ENCODE measurements at places on chromosomes 4 and X.

DNA sequence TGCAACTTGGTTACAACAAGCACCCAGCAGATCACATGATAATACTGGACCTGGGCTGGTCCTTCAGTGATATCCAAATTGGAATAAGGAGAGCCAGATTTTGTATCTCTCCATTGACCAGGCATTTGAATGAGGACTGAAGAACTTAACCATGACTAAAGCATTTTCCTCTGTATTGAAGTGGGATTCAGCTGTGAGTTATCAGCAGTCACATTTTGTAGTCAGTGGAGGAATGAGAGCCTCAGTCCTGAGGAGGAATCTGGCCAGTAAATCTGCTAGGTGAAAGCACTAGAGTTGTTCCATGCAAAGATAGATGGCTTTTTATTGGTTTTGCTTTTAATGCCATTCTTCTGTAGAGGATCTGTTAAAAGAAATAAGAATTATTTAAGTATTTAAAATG lies 1506.0 kb downstream of the PCDH7 start:
- no peak for DNase-seq

DNA sequence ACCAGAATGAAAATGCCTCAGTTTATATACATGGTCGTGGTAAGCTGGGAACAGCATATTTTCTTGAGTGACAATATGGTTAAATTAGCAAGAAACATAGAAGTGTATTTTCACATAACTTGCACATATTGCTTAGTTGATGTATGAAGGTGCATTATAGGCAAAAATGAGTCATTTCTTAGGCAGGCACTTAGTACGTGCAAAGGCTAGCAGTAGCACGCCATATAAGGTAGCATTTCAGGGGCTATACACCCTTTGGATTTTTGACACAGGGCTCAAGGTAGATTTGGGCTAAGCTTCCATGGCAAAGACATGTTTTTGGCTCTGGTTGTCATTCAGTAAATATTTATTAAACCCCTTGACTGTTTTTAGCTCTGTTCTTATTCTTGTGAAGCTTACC lies 33.1 kb downstream of the PCDH7 start:
- DNase-seq = no peak

- DNase-seq = no peak
Measured at GRCh38 chrX:31440546-31440945, 368.7 kb upstream of the FTHL17 start.

DNA sequence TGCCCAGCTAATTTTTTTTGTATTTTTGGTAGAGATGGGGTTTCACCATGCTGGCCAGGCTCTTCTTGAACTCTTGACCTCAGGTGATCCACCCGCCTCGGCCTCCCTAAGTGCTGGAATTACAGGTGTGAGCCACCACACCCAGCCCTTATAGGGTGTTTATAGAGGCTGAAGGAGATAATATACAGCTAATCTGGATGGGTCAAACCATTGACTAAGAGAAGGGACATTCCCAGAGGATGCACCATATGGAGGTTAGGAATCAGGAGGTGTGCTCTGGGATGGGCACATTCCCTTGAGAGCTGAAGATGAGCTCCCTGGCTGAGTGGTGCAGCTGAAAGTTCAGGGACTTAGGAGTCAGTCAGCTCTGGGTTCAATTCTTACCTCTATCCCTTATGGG lies 68.3 kb upstream of the SHISA3 start:
- no peak for DNase-seq

DNA sequence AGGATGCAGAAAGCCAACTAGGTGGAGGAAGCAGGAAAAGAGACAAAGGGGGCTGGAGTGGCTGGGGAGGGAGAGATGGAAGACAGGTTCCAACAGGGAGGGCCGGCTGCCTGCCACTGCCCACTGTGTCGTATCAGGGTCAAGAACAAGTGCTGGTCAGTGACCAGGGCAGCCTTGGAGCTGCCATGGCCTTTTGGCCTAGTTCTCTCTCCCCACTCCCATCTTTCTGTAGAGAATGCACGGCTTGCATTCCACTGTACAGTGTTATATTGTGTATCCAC lies 11.9 kb downstream of the L1CAM start:
- no peak for DNase-seq

DNA sequence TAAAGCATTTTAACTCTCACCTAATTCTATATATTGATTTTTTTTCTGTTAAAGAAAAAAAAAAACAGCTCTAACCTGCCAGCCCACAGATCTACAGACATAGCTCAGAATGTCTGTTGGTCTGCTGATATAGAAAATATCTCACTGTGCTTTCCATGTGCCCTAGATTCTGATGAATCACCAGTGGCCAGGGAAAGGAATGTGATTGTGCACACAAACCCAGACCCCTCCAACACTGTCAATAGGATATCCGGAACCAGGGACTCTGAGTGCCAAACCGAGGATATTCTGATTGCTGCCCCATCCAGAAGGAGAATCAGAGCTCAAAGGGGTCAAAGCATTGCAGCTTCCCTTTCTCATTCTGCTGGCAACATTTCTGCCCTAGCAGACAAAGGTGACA lies 12.1 kb upstream of the SCML1 start:
- DNase-seq = no peak
